ENCODE measurements at places on chromosomes 13 and 19.

DNA sequence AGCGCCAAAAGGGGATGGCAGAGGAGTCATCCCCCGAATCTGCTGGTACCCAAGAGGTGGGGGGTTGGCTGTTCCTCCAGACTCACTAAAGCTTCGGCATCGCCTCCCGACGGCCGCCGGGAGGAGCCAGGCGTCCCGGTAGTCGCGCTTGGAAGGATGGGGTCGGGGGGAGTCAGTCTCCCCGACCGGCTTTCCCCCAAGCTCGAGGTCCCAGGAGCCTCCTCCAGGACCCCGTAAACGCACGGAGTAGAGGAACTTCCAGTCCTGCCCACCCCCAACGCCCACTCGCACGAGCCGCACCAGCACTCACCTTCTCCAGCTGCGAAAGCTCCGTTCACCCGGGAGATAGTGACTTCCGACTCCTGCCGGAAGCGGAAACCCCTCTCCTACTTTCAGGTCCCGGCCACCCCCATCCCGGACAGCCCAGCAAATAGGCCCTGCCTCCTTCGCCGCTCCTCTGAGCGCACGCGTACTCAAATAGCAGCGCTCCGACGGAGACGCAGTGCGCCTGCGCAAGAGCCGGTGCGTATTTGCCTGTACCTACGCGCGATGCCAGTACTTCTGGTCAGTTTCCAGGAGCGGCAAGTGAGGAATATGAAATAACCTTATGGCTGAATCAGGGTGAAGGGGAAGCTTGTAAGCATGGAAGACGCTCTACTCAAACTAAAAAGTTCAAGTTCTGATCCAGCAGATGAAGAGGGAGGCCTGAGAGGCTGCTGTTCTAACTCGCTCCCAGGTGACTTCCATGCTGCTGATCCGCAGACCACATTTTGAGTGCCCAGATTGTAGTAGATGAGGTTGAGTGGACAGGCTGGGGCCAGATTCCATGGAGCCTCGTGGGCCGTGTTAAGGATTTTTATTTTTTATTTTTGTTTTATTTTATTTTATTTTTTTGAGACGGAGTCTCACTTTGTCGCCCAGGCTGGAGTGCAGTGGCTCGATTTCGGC, at the start of gene ELOF1:
TSS of gene ELOF1 (minus strand) at position 350 of the 948 bp plus-strand sequence. CDS start 4,883 bp downstream, outside the sequence.
- DNase-seq: peak; percentile 99

- no peak for DNase-seq
Measured at GRCh38 chr19:14530005-14530348, 583 bp downstream of the TECR start.

DNA sequence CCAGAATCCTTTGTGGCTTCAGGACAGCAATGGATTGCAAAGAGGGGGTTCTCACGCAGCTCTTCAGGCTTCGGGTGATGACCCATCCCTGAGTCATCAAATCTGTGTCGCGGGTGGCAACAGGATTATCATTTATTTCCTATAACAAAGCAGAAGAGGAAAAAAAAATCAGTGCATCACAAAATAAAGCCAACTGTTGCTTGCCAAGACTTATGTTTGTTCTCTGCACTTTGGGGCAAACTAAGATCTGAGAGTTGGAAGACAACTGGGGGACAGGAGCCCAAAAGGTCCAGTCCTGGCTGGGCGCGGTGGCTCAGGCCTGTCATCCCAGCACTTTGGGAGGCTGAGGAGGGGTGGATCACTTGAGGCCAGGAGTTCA, 6.4 kb downstream of the GNA15 start:
- no peak for DNase-seq

DNA sequence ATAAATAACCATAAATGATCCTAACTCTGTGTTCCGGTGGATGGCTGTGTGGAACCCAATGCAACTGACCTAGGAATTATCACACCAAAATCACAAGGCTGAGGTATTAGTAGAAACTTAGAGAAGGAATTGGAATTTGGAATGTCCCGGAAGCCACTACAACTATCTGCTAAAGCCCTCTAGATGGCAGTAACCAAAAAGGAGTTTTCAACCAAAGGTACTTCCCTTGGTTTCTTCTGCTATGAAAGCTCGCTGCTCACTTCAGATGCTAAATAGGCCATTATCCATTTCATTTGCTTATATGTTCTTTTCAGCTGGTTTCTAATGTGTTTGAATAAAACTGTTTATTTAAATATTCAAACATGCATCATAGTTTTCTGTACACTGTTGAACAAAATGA, 1589.1 kb upstream of the SPRY2 start:
- peak; percentile 65 for DNase-seq

GRCh38 chr19:36054119-36054732, at the start of gene THAP8:
Gene THAP8, minus strand, starts transcription at chr19:36054285. Its CDS starts 68 bp downstream, at chr19:36054217.
- DNase-seq: peak; percentile 99

DNA sequence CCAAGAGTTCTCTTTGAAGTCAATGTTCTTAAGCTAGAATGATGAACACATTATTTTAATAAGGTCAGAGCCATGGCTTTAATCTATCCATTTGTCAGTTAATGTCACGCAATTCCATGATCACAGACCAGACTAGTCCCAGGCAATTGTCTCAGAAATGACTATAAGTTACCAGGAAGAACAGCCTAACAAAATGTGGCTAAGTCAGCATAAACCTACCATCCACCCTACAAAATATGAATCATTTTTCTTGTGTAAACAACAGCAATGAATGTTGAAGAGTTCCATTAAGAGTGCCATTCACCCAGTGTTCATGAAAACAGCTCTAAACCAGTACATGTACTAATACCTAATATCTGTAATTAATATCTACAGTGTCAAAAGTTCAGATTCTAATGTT, 127.5 kb downstream of the KCTD12 start:
- no peak for DNase-seq

DNA sequence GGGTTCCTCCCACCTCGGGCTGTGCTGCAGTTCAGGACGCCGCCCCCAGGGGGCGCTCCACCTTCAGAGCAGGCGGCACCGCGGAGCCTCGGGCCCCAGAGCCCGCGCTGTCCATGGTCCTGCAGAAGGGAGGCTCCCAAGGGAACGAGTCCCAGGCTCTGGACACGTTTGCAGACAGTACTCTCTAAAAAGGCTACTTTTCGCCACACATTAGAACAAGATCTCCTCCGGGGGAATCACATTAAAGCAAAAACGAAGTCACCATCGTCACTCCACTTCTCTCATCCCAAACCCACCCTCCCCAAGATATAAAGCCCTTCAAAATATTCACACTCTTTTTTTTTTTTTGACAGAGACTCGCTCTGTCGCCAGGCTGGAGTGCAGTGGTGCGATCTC, 4.6 kb upstream of the SIGLEC10 start:
- peak; percentile 52 for DNase-seq

GRCh38 chr13:65623148-65623547, 1607.0 kb downstream of the PCDH9 start:
- DNase-seq: no peak

DNA sequence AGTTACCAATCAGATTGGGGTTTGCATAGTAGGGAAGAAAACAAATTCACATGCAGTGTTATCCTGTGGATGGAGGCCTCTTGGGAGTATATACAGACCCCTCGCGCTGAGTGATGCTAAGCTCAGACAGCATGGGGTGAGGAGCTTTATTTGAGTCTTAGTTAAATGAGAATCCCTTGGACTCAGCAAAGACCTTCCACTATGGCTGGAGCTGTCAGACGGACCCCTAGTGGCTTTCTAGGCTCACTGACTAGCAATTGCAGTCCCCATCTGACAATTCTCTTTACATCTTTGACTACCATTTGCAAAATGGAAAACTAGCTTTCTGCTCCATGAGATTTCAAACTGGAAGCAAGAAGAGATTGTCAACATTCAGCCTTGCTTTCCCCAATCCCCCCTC, 90.4 kb downstream of the STOML3 start:
- peak; percentile 37 for DNase-seq

GRCh38 chr19:803099-803561, 5.9 kb downstream of the PTBP1 start:
- no peak for DNase-seq

- no peak for DNase-seq
Measured at GRCh38 chr13:78383071-78383484, 220.3 kb downstream of the POU4F1 start.

DNA sequence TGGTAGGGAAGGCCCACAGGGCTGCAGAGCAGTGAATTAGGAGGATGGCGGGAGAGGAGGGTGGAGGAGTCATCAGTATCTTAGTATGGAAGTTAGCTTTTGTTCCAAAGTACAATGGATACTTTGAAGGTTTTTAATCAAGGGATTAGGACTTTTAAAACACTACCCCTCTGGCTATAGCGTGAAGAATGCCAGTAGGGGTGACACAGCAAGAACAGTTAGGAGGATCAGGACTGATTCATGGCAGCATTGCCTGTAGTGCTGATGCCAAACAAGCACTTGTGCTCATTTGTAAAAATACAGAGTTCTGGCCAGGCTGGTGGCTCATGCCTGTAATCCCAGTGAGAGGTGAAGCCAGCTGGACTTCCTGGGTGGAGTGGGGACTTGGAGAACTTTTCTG, 46.2 kb downstream of the SKA3 start:
- no peak for DNase-seq

DNA sequence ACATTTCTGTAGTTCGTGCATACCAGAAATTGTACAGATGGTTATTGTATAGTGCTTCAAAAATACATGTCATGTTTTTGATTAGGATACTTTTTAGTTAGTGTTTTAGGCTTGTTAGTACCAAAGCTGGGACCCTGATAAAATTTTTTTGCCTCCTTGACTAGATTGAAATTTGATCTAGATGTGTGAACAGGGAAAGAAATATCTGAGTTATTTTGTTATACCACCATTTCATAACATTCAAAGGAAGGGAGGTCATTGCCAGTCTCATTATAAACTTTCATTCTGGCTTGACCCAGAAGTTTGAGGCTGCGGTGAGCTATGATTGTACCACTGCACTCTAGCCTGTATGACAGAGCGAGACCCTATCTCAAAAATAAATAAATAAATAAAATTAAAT, 9.0 kb downstream of the LMO7 start:
- DNase-seq: no peak

GRCh38 chr13:110565296-110565695, 3.8 kb upstream of the RAB20 start:
- no peak for DNase-seq

- no peak for DNase-seq
Measured at GRCh38 chr13:28889086-28889732, 69.1 kb downstream of the MTUS2 start.

Data from pons (tissue), 1 donor.